Iris pigment epithelial cell (primary cell): ENCODE measurements at places on chromosomes 1 and 21.

GRCh38 chr1:203537806-203538464, 44.0 kb downstream of the OPTC start:
- DNase-seq, result peak; percentile 79

GRCh38 chr1:35642471-35642955, 1.2 kb upstream of the PSMB2 start:
- DNase-seq, result no peak

GRCh38 chr1:243294723-243295121, 38.9 kb downstream of the SDCCAG8 start:
- peak; percentile 93 for DNase-seq

GRCh38 chr1:1058921-1059493, 15.1 kb downstream of the RNF223 start:
- DNase-seq, result peak; percentile 15

GRCh38 chr1:110394493-110394820, 3.6 kb upstream of the SLC16A4 start:
- no peak for DNase-seq

DNA sequence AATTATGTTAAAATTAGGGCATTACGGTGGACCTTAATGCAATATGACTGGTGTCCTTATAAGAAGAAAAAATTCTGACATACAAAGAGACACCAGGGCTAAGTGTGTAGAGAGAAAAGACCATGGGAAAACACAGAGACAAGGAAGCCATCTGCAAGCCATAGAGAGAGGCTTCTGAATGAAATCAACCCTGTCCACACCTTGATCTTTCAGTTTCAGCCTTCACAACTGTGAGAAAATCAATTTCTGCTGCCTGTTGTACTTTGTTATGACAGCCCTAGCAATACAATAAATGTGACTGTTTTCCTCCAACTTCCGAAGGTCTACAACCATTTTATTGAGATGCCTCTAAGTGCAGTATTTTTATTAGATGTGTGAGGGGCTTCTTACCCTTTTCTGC, 1407.2 kb downstream of the MRPL39 start:
- DNase-seq, result no peak
